ENCODE measurements at places on chromosomes 2 and 18.

GRCh38 chr2:216949700-216950413, 90.0 kb upstream of the TNP1 start:
- DNase-seq, result no peak

DNA sequence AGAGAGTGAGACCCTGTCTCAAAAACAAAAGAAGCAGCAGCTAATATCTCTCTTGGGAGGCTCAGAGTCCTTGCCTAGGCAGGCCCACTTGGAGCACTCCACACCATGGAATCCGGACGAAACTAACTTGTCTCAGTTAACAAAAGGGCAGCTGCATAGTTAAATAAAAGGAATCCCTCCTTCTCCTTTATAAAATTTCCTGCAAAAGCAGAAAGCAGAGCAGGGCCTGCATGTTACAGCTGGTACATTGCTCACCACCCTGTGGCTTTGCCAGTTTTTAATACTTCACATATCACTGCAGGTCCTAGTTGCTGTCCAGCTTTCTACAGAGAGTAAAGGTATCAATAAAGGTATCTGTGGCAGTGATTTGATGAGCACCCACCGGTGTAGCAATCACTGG, 93.6 kb downstream of the ASAP2 start:
- no peak for DNase-seq

DNA sequence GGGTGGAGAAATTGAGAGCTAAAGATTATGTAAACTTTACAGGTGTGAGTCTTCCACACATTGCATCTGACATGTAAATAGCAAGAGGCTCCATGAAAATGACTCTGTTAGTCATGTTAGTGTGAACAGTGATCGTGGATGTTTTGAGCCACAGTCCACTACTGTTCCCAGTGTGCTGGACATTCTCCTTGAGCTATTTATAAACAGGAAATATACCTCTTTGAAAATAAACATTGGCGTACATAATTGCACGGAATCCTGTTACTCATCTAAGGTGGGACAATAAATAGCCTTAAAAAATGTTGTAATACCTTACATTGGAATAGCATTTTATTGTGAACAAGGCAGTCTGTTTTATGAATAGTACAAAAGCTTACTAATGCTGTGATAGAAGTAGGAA, 37.0 kb downstream of the LIMS1 start:
- DNase-seq, result no peak

DNA sequence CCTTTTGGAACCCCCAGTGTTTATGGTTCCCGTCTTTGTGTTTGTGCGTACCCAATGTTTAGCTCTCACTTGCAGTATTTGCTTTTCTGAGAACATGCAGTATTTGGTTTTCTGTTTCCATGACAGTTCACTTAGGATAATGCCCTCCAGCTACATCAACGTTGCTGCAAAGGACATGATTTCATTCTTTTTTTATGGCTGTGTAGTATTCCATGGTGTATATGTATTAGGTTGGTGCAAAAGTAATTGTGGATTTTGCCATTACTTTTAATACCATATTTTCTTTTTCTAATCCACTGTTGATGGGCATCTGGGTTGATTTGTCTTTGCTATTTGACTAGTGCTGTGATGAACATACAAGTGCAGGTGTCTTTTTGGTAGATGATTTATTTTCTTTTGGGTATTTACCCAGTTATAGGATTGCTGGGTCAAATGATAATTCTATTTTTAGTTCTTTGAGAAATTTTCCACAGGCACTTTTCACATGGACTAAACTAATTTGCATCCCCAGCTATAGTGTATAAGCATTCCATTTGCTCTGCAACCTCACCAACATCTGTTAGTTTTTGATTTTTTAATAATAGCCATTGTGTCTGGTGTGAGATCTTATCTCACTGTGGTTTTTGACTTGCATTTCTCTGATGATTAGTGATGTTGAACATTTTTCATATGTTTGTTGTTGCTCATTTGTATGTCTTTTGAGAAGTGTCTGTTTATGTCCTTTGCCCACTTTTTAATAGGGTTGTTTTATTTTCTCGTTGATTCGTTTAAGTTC, 63.6 kb downstream of the CERS6 start:
- DNase-seq, result no peak

DNA sequence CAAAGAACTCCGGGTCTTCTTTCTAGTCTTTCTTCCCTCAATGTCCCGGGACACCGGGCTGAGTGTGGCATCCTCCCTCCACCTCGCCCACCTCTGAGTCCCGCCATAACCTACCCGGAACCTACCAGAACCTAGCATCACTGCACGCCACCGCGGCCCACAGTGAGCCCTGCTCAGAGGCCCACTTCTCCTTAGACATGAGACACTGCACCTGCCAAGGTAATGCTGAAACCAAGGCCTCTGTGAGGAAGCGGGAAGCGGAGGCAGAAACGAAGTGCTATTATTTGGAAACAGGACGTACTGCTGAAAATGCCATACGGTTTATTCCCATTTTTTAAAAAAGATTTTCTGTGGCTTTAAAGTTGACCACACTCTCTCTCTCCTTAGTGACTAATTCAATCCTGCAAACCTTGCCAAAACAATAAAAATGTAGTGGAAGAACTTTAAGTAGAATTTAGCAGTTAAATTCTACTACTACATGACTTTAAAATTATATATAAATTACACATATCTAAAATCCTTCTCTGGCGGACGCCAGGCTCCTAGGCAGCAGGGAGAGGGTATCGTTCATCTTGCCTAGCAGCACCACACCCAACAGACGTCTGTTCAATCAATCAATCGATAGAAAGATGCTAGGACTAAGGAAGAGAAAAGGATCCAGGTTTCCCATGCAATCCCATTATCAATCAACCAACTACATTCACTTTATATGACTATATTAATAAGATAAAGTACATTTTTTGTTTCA, 82.0 kb downstream of the ZNF516 start:
- no peak for DNase-seq

- DNase-seq, result no peak
Measured at GRCh38 chr2:30631051-30631671, 176.1 kb downstream of the CAPN13 start.

DNA sequence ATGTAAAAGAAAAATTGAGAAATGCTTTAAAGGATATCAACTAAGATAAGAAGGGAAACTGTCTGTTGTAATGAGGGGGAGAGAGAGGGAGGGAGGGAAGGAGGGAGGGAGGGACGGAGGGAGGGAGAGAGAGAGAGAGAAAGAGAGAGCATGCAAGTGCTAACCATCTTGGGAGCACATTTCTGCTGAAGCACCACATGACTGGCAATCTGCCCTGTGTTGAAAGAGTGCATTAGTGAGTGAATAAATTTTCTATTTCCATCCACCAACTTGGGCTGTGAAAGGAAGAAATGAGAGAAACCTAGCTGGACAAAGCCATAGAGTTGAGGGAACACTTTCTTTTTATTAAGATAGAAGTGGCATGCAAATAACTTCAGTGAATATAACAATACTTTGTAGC, 110.7 kb downstream of the TMX3 start:
- no peak for DNase-seq

DNA sequence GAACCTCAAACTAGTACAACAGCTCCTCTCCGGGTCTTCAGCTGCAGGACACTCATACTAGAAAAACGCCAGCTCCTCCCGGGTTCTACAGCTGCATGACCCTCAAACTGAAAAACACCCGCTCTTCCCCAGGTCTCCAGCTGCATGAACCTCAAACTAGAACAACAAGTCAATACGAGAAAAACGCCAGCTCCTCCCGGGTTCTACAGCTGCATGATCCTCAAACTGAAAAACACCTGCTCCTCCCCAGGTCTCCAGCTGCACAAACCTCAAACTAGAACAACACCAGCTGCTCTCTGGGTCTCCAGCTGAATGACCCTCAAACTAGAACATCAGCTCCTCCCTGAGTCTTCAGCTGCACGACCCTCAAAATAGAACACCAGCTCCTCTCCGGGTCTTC, 315.0 kb upstream of the TFPI start:
- DNase-seq, result no peak

DNA sequence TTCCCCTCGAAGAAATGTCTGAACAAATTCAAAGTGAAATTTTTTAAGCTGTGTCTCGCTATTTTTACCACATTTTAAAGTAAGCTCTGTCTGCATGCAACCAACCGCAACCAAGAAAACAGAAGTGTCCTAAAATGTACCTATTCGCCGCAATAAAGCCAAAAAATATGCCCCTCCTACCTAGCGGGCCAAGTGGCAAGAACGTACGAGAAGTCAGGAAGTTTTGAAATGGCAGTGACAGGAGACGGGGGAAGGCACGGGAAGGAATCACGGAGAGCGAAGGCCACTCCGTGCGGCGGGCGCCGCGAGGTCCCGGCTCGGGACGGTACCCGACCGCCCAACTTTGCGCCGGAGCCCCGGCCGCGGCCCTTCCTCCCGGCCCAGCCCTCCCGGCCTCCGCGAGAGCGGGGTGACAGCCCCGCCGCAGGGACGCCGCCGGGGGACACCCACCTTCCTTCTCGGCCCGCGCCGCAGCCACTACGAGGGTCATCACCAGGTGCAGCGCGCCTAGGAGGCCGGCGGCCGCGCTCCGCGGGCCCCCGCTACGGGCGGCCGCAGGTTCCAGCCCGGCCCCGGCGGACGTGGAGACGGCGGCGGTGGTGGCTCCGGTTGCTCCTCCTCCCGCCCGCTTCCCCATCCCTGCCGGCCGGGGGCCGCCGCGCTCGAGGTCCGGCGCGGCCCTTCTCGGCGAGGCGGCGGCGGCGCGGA, 568 bp downstream of the TMEM131 start:
- DNase-seq, result no peak

GRCh38 chr2:105413206-105413605, 14.4 kb upstream of the FHL2 start:
- DNase-seq, result no peak

DNA sequence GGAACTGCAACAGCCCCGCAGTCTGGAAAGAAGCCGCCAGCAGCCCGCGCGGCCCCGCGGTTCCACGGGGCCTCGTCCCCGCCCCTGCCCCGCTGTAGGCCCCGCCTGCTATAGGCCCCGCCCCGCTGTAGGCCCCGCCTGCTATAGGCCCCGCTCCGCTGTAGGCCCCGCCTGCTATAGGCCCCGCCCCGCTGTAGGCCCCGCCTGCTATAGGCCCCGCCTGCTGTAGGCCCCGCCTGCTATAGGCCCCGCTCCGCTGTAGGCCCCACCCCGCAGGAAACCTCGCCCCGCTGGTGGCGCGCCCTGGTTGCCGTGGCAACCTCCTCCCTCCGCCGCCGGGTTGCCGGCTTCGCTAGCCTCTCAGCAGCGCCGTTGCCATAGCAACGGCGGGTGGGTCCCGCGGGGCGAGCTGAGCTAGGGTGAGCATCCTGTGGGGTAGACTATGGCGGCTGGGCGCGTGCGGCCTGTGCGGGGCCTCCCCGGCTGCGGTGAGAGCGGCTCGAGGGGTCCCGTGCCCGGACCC, 12.2 kb upstream of the KIF1A start:
- peak; percentile 83 for DNase-seq

DNA sequence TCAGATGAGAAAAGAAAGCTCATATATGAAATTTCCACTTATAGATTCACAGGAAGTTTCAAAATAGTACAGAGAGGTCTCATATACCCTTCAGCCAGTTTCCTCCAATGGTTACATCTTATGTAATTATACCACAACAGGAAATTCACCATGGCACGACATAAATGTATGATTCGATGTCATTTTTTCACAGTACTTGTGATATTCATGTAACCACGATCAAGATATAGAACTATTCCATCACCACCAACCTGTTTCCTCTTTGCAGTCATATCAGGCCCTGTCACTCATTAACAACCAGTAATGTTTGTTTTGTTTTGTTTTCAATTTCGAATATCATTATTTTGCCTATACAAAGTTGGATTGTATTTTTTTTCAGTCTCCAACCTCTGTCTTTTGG, 314.3 kb upstream of the POU3F3 start:
- DNase-seq, result no peak

GRCh38 chr2:2564300-2565078, 233.4 kb upstream of the MYT1L start:
- peak; percentile 81 for DNase-seq

DNA sequence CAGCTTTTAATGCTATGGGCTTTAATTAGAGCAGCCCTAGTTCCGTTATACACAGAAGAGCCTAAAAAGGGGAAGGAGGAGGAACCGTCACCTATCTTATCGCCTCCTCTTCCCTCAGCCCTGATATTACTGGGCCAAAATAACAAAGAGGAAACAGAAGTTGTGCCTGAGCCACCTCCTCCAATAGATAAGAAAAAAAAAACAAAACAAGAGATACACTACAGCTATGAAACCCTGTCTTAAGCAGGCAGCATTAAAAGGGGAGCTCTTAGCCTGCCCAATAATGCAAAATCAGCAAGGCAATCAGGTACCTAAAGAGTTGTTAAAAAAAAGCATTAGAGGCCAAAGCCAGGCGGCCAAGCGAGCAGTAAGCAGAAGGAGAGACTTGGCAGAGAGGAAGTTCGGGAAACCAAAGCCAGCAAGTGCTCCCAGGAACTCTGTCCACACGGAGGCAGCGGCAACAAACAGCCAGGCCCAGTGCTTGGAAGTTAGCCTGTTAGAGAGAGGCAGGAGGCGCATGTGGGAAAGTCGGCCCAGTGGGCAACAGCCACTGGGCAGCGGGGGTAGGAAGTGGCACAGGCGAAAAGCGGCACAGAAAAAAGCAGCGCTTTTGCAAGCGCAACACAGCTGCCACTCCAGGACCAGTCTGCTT, 41.8 kb upstream of the PDK1 start:
- no peak for DNase-seq

DNA sequence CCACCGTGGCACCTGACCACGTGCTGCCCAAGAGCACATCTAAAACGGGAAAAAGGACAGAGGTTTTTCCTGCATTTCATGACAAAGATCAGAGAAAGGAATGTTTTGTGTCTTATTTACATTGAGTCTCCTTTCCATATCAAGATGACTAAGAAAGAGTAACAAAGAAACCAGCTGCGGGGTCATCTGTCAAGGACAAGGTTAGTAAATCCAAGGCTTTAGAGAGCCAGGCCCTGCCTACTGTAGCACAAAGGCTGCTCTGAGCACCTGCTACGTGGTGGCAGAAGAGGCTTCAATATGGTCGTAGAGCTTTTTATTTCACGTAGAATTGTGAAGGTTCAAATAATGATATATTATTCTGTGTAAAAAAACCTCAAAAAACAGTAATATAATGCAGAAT, 51.0 kb downstream of the PRELID3A start:
- no peak for DNase-seq

GRCh38 chr2:171345971-171346722, 87.6 kb downstream of the METTL8 start:
- DNase-seq, result no peak

- no peak for DNase-seq
Measured at GRCh38 chr18:8699126-8699525, 6.2 kb upstream of the MTCL1 start.

DNA sequence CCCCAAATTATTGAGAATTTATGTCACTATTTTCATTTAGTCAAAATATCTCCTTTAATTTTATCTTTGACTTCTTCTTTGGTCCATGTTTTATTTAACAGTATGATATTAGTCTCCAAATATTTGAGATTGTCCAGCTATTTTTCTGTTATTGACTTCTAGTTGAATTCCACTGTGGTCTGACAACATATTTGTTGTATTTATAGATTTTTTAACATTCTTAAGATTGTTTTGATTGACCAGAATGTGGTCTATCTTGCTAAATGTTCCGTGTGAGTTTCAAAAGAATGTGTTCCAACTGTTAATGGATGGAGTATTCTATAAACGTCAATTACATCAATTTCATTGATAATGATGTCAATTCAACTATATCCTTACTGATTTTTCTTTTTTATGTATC, 1452.1 kb downstream of the SUCLG1 start:
- no peak for DNase-seq

GRCh38 chr2:230790981-230791380, 73.8 kb upstream of the ITM2C start:
- DNase-seq, result no peak

Data from NCI-H2107 (cell line).